ENCODE measurements at places on chromosomes 6 and 20.

GRCh38 chr20:41290804-41291389, 26.6 kb downstream of the ZHX3 start:
- no peak for DNase-seq

DNA sequence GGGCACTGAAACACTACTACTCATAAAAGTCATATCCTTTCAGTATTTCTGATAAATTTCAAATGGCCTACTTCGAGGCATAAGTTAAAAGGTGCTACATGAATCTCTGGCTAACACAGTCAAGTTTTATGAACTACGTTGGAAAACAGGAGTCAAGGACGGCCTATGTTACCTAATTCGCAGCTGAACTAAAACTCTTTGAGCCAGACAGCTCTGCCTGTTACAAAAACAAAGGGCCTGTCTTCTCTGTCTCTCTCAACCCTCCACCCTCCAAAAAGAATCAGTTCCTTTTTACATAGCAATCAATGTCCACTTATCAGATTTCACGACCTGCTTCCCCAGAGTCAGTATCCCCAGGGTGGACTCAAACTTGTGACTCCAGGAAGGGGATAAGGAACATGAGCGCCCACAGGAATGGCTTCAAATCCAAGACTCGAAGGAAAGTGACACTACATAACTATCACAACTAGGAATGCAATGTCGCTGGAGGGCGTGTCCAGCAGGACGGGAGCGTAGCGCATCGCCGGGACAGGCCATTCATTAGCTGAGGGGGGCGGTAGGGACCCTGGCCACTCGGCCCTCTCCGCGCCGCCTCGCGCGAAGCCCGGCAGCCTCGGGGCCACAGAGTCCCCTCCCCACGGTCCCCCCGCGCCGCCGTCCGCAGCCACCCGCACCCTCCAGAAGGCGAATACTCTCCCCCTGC, 591 bp downstream of the IBTK start:
- DNase-seq = no peak

GRCh38 chr6:155274106-155274505, 10.3 kb downstream of the CLDN20 start:
- no peak for DNase-seq

GRCh38 chr6:164826831-164827468, 482.5 kb downstream of the C6orf118 start:
- no peak for DNase-seq

DNA sequence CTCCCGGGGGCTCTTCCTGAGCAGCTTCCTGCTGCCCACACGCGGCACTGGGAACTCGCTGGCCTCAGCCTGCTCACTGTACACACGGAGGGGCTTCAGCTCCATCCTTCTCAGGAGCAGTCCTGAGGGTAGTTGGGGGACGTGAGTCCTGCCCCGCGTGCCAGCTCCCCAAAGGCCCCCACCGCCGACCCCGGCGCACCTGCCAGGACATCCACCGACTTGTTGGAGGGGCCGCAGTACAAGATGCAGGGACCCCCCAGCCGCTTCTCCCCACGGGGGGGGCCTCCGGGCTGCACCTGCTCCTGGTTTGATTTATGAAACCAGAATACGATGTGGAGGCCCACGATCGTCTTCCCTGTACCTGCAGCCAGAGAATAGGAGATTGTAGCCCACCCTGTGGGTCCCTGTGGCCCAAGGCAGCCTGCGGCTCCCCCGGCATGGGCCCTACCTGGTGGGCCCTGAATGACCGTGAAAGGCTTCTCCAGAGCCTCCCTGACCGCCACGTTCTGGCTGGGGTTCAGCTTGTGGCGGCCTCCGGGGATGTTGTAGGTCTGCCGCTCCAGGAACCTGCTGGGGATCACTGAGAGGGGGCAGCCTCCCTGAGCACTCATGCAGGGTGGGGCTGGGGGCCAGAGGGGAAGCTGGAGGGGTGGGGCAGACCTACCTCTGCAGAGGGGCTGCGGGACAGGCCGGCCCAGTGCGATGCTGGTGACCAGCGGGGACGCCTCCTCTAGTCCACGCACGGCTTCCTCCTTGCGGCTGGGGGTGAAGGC, 7.9 kb downstream of the FNDC11 start:
- no peak for DNase-seq

GRCh38 chr6:151014404-151015100, 149.1 kb downstream of the MTHFD1L start:
- peak; percentile 7 for DNase-seq

DNA sequence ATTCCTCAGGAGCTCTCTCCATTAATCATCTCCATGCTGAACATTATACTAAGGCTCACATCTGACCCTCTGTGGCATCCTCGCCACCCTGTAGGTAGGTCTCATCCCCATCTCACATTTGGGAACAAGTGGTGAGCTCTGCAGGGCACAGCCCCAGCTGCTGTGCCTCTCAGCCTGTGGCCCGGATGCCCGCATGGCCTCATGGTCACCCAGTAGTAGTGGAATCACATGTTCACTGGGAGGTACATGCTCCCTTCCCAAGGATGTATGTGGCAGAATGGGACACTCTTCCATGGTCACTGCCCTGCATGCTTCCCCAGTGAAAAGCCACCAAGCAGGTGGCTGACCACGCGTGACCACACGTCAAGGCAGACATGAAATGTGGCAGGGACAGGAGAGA, 26.3 kb upstream of the APMAP start:
- no peak for DNase-seq

GRCh38 chr6:138523347-138524210, 24.3 kb upstream of the NHSL1 start:
- no peak for DNase-seq

- no peak for DNase-seq
These were observed 50.0 kb downstream of the ARHGAP40 start for GRCh38 chr20:38651562-38651961.

DNA sequence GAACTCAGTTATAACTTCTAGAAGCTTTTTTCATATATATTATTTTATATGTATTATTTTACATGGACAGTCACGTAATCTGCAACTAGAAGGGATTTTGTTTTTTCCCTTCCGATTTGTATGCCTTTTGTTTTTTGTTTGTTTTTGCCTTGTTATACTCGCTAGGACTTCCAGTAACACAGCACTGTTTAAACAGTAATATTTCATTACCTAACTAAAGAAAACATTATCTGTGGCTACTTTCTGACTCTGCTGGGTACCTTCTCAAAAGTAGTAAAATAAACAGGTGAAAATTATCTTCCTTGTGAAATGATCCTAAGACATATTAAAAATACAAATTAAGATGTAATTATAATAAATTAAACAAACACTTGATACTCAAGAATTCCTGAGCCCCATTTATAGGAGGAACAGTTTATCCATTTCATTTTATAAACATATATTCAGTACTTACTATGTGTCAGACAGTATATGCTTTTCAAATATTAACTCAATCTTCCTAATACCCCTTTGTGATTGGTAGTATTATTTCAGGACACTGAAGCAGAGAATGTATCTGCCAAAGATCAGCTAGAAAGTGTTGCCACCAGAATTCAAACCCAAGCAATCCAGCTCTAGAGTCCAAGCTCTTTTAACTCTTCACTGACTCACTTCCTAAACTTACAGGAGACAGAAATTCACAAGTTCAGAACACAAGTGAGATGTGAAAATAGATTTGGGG, 65.3 kb downstream of the MAP3K5 start:
- DNase-seq = no peak

DNA sequence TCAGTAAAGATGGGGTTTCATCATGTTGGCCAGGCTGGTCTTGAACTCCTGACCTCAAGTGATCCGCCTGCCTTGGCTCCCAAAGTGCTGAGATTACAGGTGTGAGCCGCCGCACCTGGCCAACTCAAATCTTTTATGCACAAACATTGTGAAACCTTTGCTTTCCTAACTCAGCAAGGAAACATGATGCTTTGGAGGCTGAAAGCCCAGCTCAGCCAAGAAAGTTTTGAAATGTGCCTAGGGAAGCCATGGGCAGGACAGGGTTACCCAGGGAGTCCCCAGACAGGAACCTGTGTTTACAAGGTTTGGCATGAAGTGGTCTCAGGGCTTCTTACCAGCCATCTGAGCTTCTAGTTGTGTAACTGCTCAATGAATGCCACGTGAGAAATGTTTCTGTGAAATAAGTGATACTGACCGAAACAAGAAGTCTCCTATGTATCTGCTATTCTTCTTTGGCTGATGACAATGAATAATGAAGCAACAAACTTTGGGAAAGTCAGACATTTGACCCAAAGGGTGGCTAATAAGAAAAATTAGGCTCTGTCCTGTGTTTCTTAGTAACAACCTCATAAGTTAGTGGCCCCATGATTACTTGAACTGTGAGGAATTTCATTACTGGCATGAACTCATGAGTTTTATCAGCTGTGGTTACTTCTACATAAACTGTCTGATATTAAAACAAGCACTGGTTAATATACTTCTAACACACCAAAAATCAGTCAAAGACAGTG, 163.5 kb downstream of the KIF6 start:
- no peak for DNase-seq

GRCh38 chr6:87968435-87969278, 79.0 kb upstream of the SPACA1 start:
- no peak for DNase-seq

DNA sequence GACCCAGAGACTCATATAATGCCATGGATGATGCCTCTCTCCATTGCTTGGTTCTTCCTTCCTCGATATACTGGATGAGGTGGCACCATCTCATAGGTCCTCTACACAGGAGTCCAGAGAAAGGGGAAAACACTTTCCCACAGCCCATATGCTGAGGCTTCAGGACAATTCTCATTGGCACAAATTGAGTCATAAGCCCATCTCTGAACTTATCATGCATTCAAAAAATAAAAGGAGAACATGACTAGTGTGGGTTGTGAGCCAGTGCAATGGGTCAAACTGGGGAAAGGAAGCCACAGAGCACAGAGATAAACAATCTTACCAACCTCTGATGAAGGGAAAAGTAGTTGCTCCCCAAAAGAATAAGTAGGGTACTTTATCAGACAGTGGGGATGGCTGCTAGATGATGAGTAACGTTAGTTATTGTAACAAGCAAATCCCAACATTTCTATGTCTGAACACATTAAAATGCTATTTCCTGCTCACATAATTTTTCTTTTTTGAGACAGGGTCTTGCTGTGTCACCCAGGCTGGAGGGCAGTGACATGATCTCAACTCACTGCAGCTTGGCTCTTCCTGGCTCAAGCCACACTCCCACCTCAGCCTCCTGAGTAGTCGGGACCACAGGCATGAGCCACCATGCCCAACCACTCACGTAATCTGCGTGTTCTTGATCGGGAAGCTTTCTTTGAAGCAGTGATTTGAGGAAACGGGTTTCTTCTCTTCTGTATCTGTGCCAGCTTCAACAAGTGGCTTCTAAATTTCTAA, 27.0 kb downstream of the SOD2 start:
- DNase-seq = no peak

GRCh38 chr6:44096612-44097011, 30.6 kb downstream of the MRPL14 start:
- DNase-seq = peak; percentile 59

DNA sequence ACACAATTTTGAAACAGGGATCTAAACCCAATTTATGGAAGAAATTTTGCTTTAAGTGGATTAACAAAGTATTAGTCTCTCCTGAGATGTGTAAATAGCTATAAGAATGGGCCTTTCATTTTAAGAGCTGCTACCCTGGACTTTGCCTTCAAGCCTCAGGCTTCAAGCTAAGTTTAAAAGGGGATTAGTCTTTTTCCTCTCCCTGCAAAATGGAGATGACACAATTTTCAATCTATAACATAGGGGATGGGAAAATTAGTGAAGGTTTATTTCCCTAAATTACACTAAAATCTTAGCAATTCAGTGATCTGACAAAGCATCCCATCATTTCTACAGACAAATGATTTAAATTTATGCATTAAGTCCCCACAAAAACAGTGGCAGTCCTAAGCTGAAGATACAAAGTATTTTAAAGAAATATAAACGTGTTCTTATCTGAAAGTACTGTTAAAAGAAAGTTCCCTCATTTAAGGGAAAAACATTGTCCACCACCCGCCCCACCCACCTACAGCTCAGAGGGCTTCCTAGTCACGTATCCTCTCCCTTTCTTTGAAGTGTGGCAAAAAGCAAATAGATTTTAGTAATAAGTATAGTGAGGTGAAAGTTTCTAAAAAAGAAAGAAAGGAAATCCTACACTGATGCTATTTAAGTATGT, 14.5 kb downstream of the ARHGAP18 start:
- no peak for DNase-seq

GRCh38 chr20:10402938-10403608, 30.9 kb downstream of the MKKS start:
- DNase-seq = no peak

GRCh38 chr20:5401277-5401875, 84.6 kb upstream of the PROKR2 start:
- no peak for DNase-seq

- no peak for DNase-seq
These were observed 724 bp upstream of the CUL7 start for GRCh38 chr6:43054206-43054943.

DNA sequence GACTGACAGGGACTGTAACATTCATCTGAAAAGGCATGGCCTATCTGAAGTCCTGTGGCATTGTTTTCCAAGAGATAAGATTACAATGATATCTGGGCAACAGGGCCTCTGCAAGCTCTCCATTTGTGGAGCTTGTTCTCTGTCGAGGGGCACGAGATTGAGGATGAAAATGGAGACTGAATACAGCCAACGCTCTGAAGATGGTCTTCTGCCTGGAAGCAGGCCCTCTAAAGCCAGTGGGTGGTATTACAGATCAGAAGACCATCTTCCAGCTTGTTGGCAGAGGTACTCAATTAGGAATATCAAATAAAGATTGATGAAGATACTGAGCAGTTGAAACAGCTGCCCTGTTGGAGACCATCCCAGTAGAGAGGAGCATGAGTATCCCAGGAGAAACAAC, 288.2 kb downstream of the CENPW start:
- DNase-seq = no peak

GRCh38 chr6:105642708-105643107, 239.8 kb upstream of the PREP start:
- no peak for DNase-seq

DNA sequence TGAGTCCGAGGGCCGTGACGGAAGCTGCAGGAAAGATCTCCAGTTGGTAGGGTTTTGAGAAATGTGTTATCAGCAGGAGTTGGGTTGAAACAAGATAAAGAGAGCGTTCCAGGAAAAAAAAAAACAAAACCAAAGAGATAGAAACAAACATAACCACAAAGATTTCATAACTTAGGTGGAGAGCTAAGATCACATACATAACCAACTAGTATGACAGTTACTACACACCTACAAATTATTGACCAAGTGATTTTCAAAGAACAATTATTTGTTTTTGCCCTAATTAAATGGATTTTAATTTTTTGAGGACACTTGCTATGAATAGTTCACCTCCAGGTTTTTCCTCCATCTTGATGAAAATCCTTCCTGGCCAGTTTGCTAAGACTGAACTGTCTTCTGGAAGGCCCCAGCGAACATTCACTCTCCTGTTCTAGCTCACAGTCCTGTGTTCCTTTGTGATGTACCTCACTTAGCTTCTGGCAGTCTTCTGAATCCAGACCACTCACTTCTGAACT, 69.4 kb downstream of the SNX9 start:
- DNase-seq = no peak
